Activated CD4-positive, alpha-beta T cell treated with anti-CD3 and anti-CD28 coated beads for 36 hours (primary cell): ENCODE measurements at places on chromosomes 12 and 14. TPM values are rescaled to one million over a fixed set of nuclear protein-coding genes. Genes with fewer than 3 reads are reported as not detected.

Gene KRT84
- not detected for total RNA-seq

DNA sequence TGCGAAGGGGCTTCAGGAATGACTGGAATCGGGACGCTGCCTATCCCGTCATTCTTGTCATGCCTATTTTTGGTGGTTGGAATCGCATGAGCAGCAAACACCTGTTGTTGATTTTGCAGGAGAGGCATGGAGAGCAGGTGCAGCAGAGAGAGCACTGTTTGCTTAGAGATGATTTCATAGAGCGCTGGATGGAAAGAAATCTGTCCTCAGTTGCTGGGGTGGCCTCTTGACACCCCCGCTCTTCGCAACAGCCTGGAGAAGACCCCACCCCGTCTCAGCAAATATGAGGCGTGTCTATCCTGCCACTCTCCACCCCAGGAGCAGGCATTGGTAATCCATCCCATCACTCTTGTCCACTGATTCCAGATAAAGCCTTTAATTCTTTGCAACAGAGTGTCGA is 19.3 kb upstream of the NCOR2 start:
- no peak for DNase-seq

- DNase-seq, result no peak
Observed at GRCh38 chr12:25651931-25652330, 98.8 kb upstream of the LMNTD1 start.

Gene OAS1
- total RNA-seq, result 50.5 TPM

DNA sequence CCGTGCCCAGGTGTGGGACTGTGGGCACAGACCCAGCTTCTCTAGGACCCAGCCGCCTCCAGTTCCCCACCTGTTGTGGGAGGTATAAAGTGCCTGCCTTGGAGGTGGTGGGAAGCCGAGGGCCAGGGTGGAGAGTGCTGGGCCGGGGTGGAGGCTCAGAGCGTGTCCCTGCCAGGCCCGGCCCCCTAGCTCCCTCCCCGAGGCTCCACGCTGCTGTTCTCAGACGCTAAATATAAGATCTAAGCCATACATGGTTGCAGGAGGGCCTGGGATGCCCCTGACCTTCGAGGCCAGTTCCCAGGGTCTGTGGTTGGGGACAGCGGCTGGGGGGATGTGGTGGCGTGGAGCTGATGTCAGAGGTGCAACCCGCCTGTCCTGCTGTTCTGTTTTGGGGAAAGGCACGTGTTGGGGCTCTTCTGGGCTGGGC is 10.8 kb downstream of the INF2 start:
- DNase-seq, result no peak

- peak; percentile 6 for DNase-seq
Observed at GRCh38 chr12:8127138-8127537, 3.7 kb downstream of the CLEC4A start.

- peak; percentile 31 for DNase-seq
Observed at GRCh38 chr14:75223664-75224154, 47.3 kb upstream of the TMED10 start.

Gene KRT1
- total RNA-seq, result not detected

Gene AQP2
- not detected for total RNA-seq

Gene DCN
- total RNA-seq, result not detected

Gene MMAB
- total RNA-seq, result 44.3 TPM

Gene COCH
- 1.1 TPM for total RNA-seq

Gene TMEM179
- not detected for total RNA-seq

- DNase-seq, result no peak
Observed at GRCh38 chr12:104792570-104792969, 165.5 kb downstream of the SLC41A2 start.

Gene IL26
- total RNA-seq, result 1.1 TPM

DNA sequence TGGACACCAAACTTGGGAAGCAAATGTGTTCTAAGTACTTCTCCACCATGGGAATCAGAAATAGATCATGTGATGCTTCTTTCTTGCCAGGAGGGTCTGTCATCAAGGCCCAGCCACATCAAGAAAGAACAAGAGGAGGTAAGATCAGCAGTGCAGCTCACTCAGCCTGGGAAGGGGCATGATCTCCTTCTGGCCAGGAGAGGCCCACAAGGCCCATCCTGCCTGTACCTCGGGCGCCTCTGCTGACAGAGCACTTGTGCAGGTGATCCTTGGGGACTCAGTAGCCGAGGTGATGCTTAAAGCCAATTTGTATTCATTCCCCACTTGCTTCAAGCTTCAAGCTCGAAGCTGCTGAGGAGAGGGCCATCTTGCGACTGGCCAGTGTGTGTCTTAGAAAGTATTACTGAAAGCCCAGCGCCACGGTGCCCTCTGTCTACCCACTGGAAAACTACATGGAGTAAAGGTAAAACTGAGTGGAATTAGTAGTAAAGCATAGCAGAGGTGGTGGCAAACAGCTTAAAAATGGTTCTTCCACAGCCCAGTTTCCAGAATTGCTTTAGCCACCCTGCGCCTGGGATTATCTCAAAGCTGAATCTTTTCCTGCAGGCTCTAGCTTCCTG is 26.2 kb downstream of the RTRAF start:
- peak; percentile 31 for DNase-seq

DNA sequence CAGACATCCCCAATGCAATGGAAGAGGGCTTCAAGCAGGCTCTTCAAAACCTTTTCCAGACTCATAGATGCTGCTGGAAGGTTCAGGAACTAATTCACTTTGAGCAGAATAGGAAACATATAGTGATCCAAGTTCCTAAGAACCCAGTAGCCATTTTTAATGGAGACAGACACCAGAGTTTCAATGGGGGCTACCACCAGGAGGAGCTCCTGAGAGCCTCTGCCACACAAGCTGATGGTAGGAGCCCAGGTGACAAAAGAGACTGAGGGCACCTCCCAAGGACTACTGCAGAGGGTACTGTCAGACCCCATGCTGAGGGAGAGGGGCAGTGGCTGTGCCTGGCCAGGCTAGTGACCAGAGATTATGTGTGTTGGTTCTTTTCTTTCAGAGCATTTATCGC is 45.9 kb downstream of the IFNG start:
- DNase-seq, result peak; percentile 72

Gene TAS2R8
- total RNA-seq, result not detected

Gene REM2
- total RNA-seq, result 0.33 TPM

DNA sequence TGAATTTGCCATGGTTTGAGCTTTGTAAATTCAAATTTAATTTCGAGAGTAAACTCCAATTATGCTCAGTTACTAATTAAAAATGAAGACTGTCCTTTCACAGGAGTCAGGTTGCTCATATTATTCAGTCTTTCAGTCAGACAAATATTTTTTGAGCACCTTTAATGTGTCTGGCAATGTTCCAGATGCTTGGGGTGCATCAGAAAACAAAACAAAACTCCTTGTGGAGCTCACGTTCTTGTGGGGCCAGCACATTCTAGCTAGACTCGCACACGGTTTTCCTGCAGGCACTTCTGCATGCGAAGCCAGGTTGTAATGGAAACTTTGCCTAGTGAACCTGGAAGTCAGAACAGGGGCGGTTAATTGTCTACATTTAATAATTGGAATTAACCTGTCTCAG is 64.0 kb upstream of the ATF1 start:
- no peak for DNase-seq

Gene CPM
- total RNA-seq, result 18.7 TPM

DNA sequence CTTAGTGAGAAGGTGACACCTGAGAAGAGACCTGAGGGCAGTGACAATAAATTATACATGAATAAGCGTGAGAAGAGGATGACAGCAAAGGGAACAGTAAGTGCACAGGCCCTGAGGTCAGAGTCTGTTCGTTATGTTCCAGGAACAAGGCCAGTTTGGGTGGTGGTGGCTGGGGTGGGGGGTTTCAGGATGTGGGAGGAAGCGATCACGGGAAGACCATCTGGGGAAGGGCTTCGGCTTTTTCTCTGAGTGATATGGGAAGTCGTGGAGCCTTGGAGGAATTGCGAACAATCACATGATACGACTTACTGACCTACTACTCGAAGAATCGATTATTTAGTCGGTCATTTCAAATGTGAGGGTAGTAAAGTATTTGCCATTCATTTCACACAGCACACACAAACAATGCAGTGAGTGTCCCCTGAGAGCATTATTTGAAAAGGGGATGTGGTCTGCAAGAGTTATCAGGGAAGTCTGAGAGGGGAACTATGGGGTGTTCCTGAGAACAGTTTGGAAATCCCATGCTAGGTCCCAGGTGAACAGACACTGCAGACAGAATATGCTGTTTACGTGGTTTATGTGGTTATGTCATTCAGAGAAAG is 94.7 kb downstream of the SLC38A1 start:
- DNase-seq, result no peak

DNA sequence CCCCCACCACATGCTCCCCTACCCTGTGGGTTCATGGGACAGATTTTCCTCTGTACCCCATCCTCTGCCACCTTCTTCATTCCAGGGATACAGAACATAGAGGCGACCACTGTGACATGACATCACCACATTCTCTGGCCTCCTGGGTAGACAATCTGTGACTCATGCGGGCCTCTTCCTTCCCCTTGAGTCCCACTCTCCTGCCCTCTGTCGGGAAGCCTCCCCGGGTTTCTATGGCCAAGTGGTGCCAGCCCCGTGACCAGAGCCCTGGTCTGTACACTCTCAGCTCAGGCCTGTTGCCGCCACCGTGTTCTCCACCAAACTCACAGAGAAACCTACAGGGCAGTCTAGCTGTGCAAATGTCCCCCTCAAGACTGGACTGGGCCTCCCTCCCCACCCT is 8.0 kb downstream of the CLMN start:
- no peak for DNase-seq

GRCh38 chr14:51441001-51441400 is 201.0 kb downstream of the TMX1 start:
- no peak for DNase-seq

Gene GSC
- total RNA-seq, result not detected

DNA sequence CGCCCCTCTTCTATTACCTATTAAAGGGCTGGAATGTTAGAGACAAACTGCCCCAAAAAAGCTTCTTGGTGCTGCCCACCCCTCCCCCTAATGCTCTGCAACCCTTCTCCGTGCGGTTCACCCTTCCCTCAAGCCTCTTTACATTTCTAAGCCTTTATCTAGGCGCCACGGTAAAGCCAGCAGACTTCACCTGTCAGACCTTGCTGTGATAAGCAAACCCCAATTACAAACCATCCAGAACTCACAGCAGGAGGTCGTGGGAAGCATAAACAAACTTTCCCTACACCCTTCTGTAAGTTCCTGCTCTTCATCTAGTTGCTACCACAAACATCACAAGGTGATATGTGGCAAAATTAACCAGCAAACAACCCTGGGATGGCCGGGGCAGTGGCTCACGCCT is 56.8 kb downstream of the MOK start:
- DNase-seq, result no peak

GRCh38 chr14:105091517-105092170 is 26.4 kb upstream of the GPR132 start:
- DNase-seq, result no peak

Gene CLEC6A
- total RNA-seq, result not detected

GRCh38 chr12:66191547-66192126 is 2.6 kb downstream of the IRAK3 start:
- no peak for DNase-seq

- no peak for DNase-seq
Observed at GRCh38 chr12:19245666-19246065, 116.1 kb downstream of the PLEKHA5 start.

DNA sequence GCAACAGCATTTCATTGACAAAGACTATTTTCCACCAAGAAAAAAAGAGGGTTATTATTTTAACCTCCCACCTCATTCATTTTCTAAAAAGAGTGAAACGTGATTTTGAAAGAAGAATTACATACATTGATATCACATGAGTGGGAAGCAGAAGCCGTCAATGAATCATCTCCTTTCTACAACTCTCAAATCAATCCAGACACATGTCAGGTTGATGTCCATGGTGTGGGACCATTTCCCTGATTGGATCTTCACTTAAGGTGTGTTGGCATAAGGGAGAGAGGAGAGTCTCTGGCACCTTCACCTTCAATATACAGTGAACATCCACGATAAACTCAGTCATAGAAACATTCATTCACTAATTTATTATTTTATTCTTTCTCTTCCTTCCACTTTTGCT is 1095.1 kb downstream of the BCL11B start:
- no peak for DNase-seq
